ENCODE measurements at places on chromosomes 4 and X. TPM values are rescaled to one million over a fixed set of nuclear protein-coding genes. Genes with fewer than 3 reads are reported as not detected.

The GPR143 gene
- total RNA-seq, result 4.7 TPM

- DNase-seq, result no peak
- H3K27ac ChIP-seq, result peak overlapping the region; percentile 36
- H3K4me3 ChIP-seq, result peak overlapping the region; percentile 0
- no peaks in the 10 kb centered on the region for H3K36me3 ChIP-seq
These were observed 582.7 kb upstream of the AADAT start for GRCh38 chr4:170672381-170672965.

DNA sequence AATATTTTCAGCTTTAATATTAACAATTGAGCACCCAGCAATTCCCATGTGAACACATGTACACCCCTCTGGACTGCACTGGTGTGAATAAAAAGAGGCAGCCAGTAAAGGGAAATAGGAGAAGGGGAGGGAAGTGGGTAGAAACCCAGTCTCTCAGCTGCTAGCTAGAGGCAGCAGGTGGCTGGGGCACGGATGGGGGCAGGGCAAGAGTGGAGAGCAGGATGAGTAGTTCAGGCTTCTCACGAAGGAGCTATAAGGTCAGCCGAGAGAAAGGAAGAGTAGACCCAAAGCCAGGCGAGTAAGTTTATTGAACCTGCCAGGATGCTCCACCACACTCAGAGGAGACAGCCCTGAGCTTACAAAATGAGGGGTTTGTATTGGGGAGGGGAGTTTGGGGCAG lies 184.8 kb upstream of the MTMR8 start:
- H3K27me3 ChIP-seq, result no peaks in the 10 kb centered on the region
- DNase-seq, result no peak
- H3K4me3 ChIP-seq, result no peak overlapping the region
- no peak overlapping the region for H3K27ac ChIP-seq

DNA sequence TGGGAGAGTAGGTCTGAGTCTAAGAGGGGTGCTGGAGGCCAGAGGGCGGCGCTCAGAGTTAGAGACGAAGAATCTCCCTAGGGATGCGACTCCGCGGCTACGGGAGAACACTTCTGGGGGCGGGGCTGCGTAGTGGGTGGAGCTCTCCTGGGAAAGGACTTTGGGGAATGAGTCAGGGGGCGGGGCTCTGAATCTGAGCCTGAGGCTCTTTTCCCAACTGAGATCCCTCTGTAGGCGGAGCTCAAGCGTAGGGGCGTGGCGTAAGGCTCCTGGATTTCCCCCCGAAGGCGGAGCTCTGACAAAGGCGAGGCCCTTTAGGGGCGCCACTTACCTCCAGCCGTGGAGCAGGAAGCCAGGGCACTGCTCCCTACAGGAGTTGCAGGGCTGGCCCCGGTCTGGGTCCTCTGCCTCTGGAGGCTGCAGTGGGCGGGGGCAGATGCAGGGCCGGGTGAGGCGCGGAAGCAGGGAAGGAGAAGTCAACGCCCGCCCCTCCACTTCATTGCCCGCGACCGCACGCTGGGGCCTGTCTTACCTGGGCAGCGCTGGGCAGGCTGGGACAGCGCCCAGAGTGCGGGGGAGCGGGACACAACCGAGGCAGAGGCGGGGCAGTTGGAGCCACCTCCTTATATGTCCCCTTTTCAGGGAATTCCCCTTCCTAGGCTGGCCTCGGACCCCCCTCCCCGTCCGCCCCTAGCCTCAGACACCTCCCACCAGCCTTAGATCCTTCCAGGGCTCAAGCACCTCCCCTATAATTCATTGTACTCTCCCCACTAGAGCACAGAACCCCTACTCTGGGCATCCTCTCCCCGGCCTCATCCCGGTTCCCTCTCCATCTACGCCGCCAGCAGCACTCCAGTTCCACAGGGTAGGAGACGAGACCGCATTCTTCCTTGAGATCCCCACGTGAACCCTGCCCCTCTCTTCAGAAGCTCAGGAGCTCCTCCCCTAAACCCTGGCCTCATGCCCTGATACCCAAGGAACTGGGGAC lies 1.6 kb downstream of the PRICKLE3 start:
- peak overlapping the region; percentile 83 for H3K4me3 ChIP-seq
- peaks cover 3% of the 10 kb centered on the region for H3K4me1 ChIP-seq
- H3K36me3 ChIP-seq, result no peaks in the 10 kb centered on the region
- no peaks in the 10 kb centered on the region for H3K27me3 ChIP-seq

GRCh38 chrX:27968878-27969277 lies 12.4 kb downstream of the DCAF8L1 start:
- no peaks in the 10 kb centered on the region for H3K36me3 ChIP-seq
- H3K27ac ChIP-seq, result no peak overlapping the region

All from type B pancreatic cell (in vitro differentiated cells).